AG20443 (cell line): ENCODE measurements at places on chromosomes 3 and 15.
A peak's percentile ranks its signal among the peaks of the same experiment; 100 is the strongest.

- peak; percentile 13 for DNase-seq
These were observed 23.7 kb downstream of the PRR23E start for GRCh38 chr3:127216415-127217261.

DNA sequence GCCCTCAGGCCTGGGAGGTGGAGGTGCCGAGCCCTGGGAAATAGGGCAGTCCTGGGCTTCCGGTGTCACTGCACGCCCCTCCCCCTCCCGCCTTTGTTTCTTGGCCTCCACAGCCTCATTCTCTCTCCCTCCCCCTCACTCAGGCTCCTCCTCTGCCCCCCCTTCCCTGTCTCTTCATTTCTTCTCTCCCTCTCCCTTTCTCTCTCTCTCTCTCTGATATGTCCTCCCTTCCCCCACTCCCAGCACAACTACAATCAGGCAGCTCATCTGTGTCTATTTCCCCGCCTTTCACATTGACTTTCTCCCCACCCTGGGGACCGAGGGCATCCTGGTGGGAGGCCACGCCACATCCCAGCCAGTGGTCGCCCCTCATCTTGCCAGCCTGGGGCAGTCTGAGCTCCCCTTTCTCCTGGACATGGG lies 40.2 kb downstream of the IDH2 start:
- no peak for DNase-seq

DNA sequence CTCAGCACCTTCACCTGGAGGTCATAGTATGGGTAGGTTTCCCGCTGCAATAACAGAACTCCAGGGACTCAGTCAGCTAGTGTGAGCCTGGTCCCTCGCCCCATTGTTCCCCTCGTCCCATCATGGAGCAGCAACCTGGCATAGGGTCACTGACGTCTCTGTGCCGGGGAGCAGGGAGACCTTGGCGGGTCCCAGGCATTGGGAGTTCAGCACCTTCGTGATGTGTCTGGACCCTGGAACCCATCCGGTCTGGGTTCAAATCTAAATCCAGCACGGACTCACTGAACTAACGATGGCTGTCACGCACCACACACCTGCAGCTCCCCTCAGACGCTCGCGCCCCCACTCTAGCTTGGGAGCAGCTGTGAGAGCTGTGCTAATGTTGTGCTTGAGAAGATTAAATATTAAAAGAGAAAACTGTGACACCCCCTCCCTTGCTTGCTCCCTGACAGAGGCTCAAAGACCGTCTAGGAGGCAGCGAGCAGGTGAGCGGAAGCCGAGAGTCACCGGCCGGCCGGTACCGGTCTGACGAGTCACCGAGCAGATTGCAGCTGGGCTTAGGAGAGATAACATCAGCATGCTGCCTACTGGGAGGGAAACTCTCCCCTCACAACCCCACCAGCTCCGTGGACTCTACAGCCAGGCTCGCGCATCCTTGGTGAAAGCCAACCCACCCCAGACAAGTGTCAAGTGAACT lies 742 bp downstream of the PLA2G4F start:
- DNase-seq: no peak

GRCh38 chr3:5017925-5018531 lies 38.8 kb downstream of the BHLHE40 start:
- DNase-seq: peak; percentile 77

- no peak for DNase-seq
These were observed 14.4 kb upstream of the ACAN start for GRCh38 chr15:88788816-88789215.

GRCh38 chr15:73176598-73176997 lies 124.3 kb downstream of the NEO1 start:
- no peak for DNase-seq

DNA sequence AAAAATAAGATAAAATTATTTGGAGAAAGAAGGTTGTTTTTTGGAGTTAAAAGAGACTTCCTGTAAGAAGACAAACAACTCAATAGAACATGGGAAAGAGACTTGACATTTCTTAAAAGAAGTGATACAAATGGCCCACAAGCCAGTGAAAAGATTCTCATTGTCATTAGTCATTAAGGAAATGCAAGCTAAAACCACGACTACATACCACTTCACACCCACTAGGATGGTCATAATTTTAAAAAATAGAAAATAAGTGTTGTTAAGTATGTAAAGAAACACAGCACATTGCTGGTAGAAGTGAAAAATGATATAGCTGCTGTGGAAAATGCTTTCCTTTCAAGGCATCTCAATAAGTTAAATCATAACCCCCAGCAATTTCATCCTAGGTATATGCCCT lies 44.4 kb upstream of the GK5 start:
- no peak for DNase-seq

DNA sequence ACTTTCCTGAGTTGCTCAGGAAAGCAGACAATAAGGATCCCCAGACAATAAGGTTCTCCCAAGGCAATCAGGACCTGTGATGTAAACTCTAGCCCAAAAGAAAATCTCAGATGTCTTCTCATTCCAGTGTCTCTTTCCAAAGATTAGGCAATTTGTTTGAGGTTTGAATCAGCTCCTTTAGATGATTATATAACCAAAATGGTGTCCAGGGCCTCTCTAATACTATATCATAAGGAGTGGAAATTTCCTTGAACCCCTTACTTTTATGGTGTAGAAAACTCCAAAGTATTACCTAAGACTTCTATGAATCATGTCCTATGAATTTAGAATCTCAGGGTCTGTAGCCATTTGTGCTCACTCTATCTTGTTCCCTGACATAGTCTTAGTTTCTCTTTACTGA lies 65.9 kb downstream of the GPR176 start:
- DNase-seq: no peak

GRCh38 chr3:50341537-50341936 lies 901 bp upstream of the RASSF1 start:
- no peak for DNase-seq

GRCh38 chr3:197082871-197083270 lies 53.3 kb upstream of the MELTF start:
- DNase-seq: peak; percentile 9
